ENCODE measurements at places on chromosomes 1 and 21. TPM values are rescaled to one million over a fixed set of nuclear protein-coding genes. Genes with fewer than 3 reads are reported as not detected.

- DNase-seq, result no peak
These were observed 54.2 kb downstream of the PTPRU start for GRCh38 chr1:29290414-29290985.

- no peak for DNase-seq
These were observed 40.3 kb downstream of the ZZZ3 start for GRCh38 chr1:77642196-77642595.

GRCh38 chr1:90710579-90711536 lies 6.2 kb downstream of the BARHL2 start:
- DNase-seq, result no peak

DNA sequence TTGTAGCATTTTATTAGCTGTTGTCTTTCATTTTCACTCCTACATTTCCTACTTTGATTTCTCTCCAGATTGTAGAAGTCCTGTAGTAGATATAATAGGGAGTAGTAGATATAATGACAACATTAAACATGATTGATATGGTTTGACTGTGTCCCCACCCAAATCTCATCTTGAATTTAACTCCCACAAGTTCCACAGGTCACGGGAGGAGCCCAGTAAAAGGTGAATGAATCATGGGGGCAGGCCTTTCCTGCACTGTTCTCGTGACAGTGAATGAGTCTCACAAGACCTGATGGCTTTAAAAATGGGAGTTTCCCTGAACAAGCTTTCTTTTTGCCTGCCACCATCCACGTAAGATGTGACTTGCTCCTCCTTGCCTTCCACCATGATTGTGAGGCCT lies 7.5 kb upstream of the PRDX6 start:
- DNase-seq, result no peak

GRCh38 chr1:242133796-242134195 lies 134.9 kb upstream of the MAP1LC3C start:
- DNase-seq, result no peak

GRCh38 chr1:53938136-53938830 lies 7.2 kb downstream of the IFT25 start:
- DNase-seq, result no peak

DNA sequence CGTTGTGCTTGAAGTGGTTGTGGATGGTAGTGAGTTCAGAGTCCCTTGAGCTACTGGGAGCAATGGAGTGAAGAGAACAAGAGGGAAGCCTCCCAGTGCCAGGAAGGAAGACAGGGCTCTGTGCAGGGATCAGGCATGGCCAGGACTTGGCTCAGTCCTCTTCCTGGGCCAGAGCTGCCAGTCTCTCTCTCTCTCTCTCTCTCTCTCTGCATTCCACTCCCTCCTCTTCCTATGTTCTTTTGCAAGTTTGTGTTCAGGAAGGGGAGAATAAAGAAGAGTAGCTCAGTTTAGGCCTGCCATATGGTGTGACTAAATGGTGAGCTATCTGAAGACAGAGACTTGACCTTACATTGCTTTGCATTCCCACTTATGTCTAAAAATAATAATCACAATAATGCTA lies 20.5 kb upstream of the RPTN start:
- no peak for DNase-seq

- peak; percentile 33 for DNase-seq
These were observed 146.6 kb downstream of the SPATA46 start for GRCh38 chr1:162230096-162230495.

Gene GPR157
- total RNA-seq, result 42.2 TPM

Gene CA14
- total RNA-seq, result 22.8 TPM

Gene HAO2
- not detected for total RNA-seq

Gene TLR5
- total RNA-seq, result 2.5 TPM

Gene LCE1A
- not detected for total RNA-seq

Gene NHLH1
- not detected for total RNA-seq

Gene EVA1C
- total RNA-seq, result 13.6 TPM

Gene DENND2C
- 4.2 TPM for total RNA-seq

Gene GPR3
- 0.12 TPM for total RNA-seq

Data from left ventricle myocardium superior (tissue), 1 donor.